AG04449 (cell line): ENCODE measurements at places on chromosomes 16 and 17.

- no peak for DNase-seq
Observed at GRCh38 chr17:15264542-15264941, 584 bp downstream of the PMP22 start.

DNA sequence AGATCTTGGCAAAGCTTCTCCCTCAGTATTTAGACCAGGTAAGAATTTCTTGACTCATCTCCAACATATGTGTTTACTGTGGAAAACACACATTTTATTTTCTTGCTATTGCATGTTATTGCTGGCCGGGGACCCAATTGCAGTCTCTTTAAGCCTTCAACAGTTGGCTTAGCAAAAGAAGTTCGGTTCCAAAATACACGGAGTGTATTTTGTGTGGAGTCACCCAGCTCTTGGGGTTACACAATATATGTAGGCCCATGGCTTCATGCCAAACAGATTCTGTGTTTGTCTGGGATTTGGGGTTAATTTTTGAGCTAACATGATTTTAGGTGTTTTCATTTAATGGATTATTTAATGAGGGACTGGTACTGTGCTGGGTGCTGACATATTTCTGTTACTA lies 4.0 kb downstream of the ALDH3A2 start:
- no peak for DNase-seq

DNA sequence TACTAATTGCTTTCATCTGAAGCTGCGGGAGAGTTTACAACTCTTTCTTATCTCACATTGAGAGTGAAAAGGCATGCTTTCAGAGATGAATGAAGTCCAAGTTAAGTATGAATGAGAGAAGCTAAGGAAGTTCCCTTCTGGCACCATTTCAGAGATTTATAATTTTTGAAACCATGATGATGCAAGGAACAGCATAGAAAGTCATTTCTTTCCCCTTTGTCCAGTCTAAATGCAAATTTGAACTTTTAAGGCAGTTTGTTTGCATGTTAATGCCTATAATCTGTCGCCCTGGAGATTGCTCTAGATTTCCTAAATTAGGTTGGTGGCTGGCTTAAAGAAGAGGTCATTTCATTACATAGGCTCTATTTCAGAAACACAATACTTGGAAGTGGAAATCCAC lies 594.8 kb upstream of the GOT2 start:
- no peak for DNase-seq

GRCh38 chr17:76994237-76994637 lies 126.0 kb downstream of the MGAT5B start:
- DNase-seq = no peak

- no peak for DNase-seq
Observed at GRCh38 chr17:73792994-73793393, 148.7 kb upstream of the SDK2 start.

DNA sequence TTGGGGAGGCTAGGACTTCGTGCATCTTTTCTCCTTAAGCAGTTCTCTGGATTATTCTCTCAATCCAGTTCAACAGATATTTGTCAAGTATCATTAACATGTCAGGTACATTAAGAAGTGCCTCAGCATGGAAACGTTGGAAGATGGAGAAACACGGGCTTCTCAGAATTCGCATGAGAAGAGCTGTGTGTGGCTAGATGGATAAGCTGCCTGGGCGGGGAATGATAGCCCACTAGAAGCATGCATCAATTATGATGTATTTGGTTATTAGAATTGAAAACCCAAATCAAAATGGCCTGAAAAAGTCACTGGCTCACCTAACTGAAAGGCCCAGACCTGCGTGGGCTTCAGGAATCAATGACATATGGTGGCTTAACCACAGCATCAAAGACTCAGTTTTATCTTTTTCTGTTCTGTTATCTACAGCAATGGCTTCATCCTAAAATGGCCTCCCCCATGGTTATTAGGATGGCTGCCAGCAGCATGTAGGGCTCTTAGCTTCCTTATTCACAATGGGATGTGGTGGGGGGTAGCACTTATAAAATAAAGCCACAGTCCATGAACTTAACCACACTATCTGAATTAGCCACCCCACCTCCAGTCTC lies 43.9 kb downstream of the MMD start:
- no peak for DNase-seq

DNA sequence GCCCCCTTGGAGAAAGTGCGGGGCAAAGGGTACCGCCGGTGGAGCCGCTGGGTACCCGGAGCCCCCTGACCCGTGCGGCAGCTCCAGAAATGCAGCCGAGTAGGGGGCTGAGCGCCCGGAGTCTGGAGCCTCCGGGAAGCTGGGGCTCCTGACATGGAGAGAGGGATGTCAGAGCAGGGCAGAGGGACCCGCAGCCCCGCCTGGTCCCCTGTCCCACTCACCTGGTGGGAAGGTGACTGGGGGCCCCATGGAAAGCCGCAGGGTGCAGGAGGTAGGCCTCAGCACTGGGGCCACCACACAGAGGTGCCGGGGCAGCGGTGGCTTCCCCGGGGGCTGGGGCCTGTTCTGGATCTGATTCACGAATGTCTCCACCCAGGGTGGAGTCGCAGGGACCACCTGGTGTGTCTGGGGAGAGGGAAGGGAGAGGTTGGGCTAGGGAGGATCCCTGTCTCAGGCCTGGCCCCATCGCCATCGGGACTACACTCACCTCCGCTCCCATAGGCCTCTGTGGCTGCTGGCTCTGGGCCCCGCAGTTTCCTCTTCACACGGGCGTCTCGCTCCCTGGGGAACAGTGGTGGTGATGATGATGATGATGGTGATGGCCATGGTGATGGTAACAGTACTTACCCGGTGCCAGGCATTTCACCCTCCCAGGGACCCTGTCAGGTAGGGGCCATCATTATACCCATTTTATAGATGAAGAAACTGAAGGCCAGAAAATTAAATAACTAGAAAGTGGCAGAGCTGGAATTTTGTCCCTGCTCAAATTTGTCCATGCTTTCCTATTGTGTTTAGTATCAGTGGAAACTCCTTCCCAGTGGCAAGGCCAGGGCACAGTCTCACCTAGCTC lies 5.2 kb downstream of the TBX6 start:
- DNase-seq = no peak

DNA sequence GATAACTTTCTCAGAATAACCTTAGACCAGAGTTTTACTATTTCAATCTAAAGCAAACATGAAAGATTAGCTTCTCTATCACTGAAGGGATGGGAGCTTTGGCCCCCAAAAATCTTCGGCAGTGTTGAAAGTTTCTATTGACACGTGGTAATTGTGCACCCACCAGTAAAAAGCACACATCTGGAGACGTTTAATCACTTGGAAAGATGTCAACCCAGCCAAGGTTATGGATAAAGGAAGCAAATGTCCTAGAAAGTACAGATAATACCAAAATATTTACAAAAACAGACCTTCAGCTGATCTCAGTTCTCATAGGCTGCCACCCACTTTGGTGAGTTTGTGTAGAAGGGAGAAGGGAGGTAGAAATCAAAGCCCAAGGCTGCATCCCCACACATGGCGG lies 5.3 kb downstream of the MYCBPAP start:
- DNase-seq = no peak

- no peak for DNase-seq
Observed at GRCh38 chr17:37168731-37169353, 206.9 kb upstream of the C17orf78 start.

GRCh38 chr17:47811709-47812108 lies 9.9 kb downstream of the OSBPL7 start:
- no peak for DNase-seq

GRCh38 chr16:47979164-47979520 lies 176.7 kb downstream of the ABCC12 start:
- DNase-seq = no peak

- no peak for DNase-seq
Observed at GRCh38 chr16:2692251-2692947, 10.1 kb downstream of the KCTD5 start.

GRCh38 chr17:32628271-32629044 lies 141.7 kb downstream of the CDK5R1 start:
- DNase-seq = no peak

DNA sequence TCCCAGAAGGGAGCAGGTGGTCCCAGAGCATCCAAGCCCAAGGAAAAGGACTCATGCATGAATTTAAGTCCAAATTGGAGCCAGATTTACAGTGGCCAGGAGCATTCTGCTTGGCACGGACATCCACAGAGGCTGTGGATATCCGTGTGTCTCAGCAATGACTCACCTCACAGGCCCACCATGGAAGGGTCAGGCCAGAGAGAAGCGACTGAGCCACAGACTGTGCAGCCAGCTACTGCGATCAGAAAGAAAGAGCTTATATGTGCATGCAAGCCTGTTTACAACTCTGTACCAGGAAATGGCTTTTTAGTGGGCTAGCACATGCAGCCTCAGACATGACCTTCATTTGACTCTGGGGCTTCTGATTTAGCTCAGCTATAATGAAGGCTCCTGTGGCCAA lies 231.0 kb downstream of the C16orf95 start:
- DNase-seq = no peak

DNA sequence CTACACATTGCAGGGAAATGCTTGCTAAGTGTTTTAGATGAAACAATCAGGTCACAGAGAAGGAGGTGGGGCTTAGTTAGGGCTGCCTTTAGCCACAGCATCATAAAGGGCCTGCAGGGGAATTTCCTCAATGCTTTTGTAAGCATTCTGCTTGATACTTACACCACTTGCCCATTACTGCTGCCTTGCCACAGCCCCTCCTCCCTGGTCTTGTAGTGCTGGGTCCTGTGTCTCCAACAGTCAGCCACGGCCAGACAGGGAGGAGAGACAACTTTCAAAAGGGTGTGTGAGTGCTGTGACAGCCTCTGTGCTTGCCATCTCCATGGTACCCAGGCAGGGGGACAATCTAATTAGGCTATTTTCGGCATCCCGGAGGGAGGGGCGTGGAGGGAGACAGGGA lies 111.2 kb downstream of the SHISA9 start:
- DNase-seq = no peak

GRCh38 chr17:51912939-51913338 lies 245.6 kb downstream of the CA10 start:
- no peak for DNase-seq

GRCh38 chr16:53258809-53259208 lies 175.5 kb upstream of the RBL2 start:
- DNase-seq = no peak

DNA sequence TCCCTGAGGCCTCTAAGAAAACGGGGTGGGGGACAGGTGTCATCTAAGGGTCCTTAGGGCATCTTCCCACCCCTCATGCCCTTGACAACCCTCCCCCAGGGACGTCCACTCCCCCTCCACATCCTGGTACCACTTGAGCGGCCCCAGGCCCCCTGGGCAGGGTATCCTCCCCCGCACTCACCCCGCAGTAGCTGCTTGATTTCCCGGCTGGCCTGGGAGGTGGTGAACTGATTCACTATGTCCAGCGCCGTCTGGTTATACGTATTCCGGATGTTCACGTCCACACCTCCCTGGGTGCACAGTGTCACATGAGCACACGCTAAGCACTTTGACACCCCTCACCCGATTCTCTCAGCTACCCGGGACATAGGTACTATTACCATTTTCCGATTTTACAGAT lies 9.7 kb downstream of the CASKIN2 start:
- no peak for DNase-seq

DNA sequence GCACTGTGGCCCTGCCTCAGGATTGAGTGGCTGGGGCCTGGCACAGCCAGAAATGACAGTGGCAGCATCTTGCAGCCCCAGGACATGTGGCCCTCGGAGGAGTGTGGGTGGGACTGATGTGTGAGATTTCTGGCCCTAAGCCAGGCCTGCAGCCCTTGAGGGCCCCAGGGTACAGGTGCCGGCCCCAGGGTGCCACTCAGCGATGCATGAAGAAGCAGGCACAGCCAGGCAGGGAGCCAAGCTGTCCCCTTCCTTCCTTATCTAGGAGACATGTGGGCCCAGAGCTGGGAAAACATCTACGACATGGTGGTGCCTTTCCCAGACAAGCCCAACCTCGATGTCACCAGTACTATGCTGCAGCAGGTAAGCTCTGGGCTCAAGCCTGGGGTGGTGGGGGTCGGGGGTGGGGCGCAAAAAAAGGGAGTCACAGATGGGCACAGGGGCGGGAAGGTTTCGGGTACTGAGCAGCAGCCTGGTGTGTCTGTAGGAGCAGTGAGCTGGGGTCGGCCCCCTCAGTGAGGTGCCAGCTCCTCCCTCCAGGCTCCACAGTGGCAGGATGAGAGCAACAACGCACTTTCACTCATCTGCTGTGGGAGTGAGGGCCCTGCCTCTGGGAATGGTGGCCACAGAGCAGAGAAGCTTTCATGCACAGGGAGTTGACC lies 4.1 kb downstream of the ACE start:
- no peak for DNase-seq

DNA sequence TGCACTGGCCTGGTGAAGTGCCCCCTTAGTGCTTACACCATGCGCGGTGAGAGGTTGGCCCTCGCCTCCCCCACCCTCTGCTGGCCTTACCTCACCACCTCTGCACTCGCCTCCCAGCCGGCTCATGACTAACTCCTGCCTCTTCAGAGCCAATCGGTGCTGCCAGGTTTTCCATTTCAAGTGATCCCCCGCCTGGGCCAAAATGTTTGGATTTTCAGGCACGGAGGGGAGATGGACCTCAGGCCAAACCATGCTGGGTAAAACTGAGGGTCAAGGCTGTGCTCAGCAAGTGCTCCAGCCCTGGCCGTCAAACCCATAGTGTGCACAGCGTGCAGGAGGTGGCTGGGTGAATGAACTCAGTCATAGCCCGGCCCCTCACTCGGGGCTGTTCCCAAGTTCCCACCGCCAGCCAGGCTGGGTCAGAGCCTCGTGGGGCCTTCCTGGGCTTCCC lies 175.4 kb downstream of the SEC14L1 start:
- no peak for DNase-seq

DNA sequence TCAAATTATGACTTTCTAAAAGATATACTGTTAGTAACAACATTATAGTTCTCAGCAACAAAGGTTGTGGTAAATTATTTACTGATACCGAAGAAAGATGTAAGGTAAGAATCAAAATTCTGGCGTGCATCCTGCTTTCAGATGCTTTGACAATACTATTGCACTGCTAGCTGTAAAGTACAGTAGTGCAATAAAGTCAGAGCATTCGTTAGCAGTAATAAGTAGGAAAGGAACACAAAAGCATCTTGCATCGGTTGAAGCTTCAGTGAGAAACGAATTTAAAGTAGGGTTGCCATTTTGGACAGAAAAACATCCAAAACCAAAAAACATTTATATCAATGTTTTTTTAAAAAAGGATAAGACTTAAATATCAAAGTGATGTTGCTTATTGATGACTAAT lies 4.0 kb downstream of the SKA2 start:
- no peak for DNase-seq

DNA sequence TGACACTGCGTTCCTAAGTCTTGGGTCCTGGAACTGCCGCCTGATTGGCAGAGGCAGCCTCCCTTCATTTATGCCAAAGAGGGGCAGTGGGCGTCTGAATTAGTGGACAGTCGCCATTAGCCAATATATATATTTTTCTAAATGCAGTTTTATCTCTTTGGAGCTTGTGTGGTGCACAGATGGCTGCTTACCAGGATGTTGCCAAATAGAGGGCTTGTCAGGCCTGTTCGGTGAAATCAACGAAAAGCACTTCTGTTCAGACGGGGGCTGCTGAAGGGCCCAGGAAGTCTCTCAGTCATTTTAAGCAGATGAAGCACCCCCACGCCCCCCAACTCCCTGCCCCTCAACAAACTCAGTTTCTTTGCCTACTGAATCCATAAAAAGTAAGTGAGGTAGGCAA lies 66.0 kb downstream of the RAP1GAP2 start:
- no peak for DNase-seq

- DNase-seq = peak; percentile 50
Observed at GRCh38 chr17:1158879-1159278, 20.9 kb downstream of the ABR start.

GRCh38 chr17:46940692-46941404 lies 17.9 kb downstream of the GOSR2 start:
- DNase-seq = no peak

- no peak for DNase-seq
Observed at GRCh38 chr17:70629902-70630301, 460.6 kb downstream of the KCNJ2 start.
